ENCODE measurements at places on chromosomes 7 and 10. TPM values are rescaled to one million over a fixed set of nuclear protein-coding genes. Genes with fewer than 3 reads are reported as not detected.

MYO1G gene
- total RNA-seq, result 29.2 TPM

SPDYE2 gene
- 1.1 TPM for total RNA-seq

PRR15 gene
- not detected for total RNA-seq

GRCh38 chr7:40566879-40567278 lies 432.1 kb downstream of the SUGCT start:
- DNase-seq, result no peak
- H3K4me3 ChIP-seq, result no peak overlapping the region
- H3K36me3 ChIP-seq, result no peaks in the 10 kb centered on the region
- H3K27me3 ChIP-seq, result no peaks in the 10 kb centered on the region
- H3K4me1 ChIP-seq, result no peaks in the 10 kb centered on the region

Measured in naive thymus-derived CD4-positive, alpha-beta T cell (primary cell).